ENCODE measurements at places on chromosomes 6 and 20.

- DNase-seq: no peak
Observed at GRCh38 chr6:48389146-48390043, 278.4 kb upstream of the PTCHD4 start.

- DNase-seq: no peak
Observed at GRCh38 chr20:62844182-62844581, 17.4 kb downstream of the TCFL5 start.

GRCh38 chr6:158759966-158760617 lies 59.1 kb downstream of the EZR start:
- no peak for DNase-seq

- DNase-seq: peak; percentile 88
Observed at GRCh38 chr20:38730989-38731737, 6.9 kb downstream of the SLC32A1 start.

GRCh38 chr6:65819152-65819551 lies 112.1 kb upstream of the EYS start:
- DNase-seq: no peak

DNA sequence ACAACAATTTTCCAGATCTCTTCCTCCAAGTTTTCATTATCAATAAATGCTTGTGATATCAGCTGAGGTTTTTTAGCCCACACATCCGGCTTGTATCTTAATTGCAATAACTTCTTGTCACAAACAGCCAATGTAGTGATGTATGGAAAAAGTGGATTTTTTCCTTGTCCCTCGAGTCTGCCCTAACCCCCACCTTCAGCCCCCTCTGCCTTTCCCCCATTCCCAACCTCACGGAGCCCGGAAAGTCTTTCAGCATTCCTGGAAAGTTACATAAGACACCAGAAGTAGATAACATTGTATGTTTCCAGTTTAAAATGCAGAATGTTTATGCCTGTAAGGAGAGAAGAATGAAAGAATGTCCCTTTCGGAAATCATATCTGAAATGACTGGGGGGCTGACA lies 179.2 kb upstream of the PHACTR1 start:
- DNase-seq: no peak

- no peak for DNase-seq
Observed at GRCh38 chr6:160004419-160005175, 35.7 kb downstream of the IGF2R start.

- no peak for DNase-seq
Observed at GRCh38 chr20:4427940-4428586, 293.6 kb upstream of the PRND start.

GRCh38 chr6:705047-705446 lies 12.1 kb upstream of the EXOC2 start:
- peak; percentile 80 for DNase-seq

GRCh38 chr6:89483111-89483720 lies 50.3 kb downstream of the ANKRD6 start:
- DNase-seq: peak; percentile 54

DNA sequence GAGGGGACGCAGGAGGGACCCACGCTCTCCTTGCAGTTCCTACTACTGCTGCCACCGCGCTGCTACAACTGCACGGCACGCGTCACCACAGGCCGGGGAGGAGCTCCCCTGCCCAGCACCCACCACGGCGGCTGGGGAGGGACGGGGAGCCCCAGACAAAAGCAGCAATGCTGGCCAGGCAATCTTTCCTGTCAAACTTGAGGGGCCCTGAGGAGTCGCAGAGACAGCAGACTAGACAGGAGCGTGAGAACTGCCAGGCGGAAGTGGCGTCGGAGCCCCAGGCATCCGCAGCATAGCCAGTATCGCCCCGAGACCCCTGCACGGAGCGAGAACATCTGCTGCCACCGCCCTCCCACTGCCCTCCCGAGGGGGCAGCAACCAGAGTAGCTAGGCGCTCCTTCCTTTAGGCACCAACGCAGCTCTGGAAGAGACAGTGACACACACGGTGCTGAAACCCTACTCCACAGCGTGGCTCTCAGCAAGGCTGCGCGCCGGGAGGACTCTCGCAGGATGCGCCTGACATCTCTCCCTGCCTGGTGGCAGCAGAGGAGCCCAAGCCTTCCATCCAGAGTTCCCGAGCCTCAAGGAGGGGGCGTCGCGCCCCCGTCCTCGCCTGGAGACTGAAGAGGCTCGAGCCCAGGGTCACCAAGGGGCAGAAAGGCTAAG lies 2.2 kb downstream of the TAF4 start:
- peak; percentile 57 for DNase-seq

DNA sequence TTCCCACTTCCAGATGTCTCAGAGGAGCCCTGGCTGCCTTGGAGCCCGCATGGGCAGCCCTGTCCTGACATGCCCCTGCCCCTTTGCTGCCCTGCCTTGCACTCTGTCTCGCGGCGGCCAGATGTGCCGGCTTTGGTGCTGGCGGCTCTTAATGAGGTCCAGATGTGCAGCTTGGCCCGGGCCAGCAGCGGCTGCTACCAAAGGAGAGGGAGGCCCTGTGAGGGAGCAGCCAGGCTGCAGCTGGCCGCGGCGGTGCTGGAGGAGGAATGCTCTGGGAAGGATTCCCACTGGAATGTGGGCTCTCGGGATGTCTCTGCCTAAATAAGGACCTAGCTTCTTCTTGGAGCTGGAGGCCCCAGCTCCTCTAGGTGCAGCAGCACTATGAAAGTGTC lies 72.4 kb downstream of the FGD2 start:
- DNase-seq: no peak

- DNase-seq: no peak
Observed at GRCh38 chr6:15523679-15524630, 138.9 kb downstream of the DTNBP1 start.

DNA sequence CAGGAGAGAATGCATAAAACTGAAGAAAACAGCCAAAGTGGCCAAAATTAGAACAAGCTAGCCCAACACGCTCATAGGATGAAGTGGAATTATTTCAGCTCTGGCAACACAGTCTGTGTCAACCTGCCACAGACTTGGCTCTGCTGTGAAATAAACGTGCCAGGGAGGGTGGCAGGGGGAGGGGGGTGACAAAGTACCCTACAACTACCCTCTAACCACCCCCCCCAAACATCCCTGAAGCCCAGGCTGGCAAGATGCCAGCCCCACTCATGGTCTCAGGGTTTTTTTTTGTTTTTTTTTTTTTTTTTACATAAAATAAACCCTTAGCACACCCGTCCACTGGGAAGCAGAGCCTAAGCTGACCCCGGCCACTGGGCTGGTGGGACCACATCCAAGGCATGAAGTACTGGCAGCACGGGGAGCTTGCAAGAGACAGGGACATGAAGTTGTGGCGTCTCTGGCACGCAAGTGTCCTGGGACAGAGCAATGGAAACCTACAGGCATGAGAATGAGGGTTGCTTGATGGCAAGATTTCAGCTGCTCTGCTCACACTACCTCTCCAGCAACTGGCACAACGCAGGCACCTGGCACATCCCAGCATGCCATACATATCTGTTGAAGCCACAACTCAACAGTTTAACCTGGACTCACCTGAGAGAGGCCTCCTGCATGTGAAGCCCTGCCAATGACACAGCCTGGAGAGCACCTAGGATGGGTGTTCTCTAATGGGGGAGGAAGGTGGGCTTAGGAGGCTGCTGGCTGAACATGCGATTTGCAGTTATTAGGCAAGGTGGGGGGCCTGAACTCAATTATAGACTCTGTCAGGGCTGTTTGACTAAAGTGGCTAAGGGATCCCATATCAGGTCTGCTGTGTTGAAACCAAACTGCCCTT lies 76.4 kb downstream of the TRAM2 start:
- peak; percentile 27 for DNase-seq

- DNase-seq: peak; percentile 78
Observed at GRCh38 chr6:49849213-49849907, 17.0 kb downstream of the CRISP1 start.

GRCh38 chr20:24667689-24668383 lies 198.4 kb downstream of the SYNDIG1 start:
- no peak for DNase-seq
